CD4-positive, alpha-beta T cell treated with Interleukin-17A for 1 hour (primary cell): ENCODE measurements at places on chromosomes 2 and 18.
A peak's percentile ranks its signal among the peaks of the same experiment; 100 is the strongest.

DNA sequence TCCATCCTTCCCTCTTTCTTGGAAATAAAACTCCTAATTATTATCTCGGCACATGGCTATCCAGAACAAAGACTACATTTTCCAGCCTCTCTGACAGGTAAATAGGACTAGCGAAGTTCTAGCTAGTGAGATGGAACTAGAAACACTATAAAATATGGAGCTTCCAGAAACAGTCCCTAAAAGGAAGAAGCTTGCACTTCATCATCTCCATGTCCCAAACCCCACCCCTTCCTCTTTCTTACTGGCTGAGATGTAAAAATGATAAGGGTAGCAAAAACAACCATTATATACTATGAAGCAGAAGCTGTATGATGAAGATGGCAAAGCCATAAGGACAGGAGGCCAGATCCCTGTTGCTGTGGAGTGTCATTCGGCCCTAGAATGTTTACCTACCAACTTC, 11.7 kb upstream of the ACTR2 start:
- no peak for DNase-seq

GRCh38 chr2:179561702-179562101, 297.1 kb upstream of the SESTD1 start:
- DNase-seq: no peak

GRCh38 chr18:75338631-75339030, 88.9 kb downstream of the SMIM21 start:
- DNase-seq: no peak

GRCh38 chr2:29689666-29690065, 231.7 kb downstream of the ALK start:
- DNase-seq: no peak

DNA sequence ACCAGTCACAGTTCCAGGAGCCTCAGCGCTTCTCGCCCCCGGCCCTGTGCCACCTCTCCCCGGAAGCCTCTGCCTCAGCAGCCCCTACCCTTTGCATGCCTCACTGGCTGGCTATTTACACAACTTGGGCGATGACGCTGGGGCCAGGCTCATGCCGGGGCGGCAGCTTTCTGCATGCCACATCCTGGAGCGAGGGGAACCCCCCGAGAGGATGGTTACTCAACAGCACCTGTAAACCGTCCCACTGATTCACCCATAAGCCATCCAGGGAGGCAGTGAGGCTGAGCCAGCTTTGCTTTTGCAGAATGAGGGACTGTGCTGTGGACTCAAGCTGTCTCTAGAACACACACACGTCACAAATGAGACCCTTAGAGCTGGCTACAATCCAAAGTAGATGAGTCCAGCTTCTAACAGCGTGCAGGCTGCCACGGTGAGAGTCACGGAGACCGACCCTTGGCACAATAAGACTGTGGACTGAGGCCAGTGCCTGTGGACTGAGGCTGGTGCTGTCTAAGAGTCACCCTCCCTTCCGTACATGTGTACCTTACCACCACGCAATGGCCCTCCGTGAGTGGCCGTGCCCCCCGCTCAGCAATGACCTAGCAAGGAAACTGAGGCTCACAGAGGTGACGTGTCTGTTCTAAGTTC, 45.6 kb upstream of the ODC1 start:
- peak; percentile 90 for DNase-seq

DNA sequence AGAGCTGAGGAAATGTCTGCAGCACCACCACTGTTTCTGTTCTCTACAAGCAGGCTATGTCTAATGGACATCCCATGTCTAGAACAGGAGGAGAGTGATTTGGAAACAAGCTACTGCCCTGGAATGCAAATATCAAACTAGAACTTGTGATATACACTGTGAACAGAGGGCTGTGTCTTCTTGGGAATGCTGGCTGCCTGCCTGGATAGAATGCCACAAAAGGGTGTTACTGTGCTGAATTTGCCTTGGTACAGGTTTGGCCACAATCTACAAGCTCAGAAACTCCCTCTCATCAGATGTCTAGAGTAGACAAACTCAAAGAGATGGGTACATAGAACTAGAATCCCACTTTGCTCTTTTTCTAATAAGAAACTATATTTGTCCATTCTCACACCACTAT, 170.5 kb downstream of the NYAP2 start:
- DNase-seq: no peak

GRCh38 chr2:85990084-85990483, 101.3 kb upstream of the ST3GAL5 start:
- DNase-seq: no peak

GRCh38 chr18:39870591-39870990, 2084.4 kb upstream of the PIK3C3 start:
- DNase-seq: no peak

- no peak for DNase-seq
These were observed 18.5 kb downstream of the LPIN1 start for GRCh38 chr2:11764920-11765319.

GRCh38 chr18:57846258-57846657, 43.1 kb upstream of the ATP8B1 start:
- no peak for DNase-seq

- no peak for DNase-seq
These were observed 117.7 kb downstream of the SATB2 start for GRCh38 chr2:199339891-199340605.

DNA sequence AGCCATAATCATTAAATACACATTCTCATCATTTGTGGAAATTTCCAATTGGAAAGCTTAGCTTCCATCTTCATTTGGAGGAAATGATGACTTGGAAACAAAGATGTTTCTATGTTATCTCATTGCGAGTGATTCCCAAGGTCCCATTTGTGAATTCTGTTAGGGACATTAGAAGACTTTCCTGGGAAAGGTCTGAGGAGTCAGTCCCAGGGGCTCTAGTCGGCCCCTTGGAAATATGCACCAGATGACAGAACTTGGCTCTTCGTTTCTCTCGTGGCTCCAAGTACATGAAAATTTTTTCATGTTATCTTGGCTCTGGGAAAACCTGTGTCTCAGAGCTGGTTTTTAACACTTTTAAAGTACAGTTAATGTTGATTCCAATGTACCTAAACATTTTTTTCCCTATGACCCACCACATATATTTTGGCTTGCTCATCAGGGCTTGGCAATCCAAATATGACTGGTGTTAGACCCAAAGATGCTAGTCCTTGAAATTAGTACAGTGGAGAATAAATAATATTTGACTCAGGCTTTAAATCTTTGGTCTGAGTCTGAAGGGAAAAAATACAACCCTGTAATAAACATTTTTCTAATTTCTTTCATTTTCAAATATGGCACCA, 15.4 kb upstream of the CAVIN2 start:
- DNase-seq: no peak
